ENCODE measurements at places on chromosomes 3 and 15. TPM values are rescaled to one million over a fixed set of nuclear protein-coding genes. Genes with fewer than 3 reads are reported as not detected.

CCNDBP1 gene
- 62.5 TPM for total RNA-seq

DNA sequence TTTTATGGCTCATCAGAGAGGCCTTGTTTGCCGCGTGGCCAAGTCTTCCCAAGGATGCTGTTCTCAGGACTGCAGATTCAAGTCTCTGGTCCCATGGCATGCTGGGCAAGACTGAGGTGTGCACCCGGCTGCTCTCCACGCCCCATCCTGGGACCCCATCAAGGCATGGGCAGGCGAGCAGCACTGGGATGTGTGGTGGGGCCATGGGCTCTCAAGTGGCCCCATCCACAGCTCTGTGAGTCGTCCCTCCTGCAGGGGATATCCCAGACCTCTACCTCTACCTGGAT lies 13.1 kb upstream of the GP9 start:
- no peak for DNase-seq

GRCh38 chr3:54599716-54600115 lies 328.1 kb downstream of the LRTM1 start:
- DNase-seq: no peak

DNA sequence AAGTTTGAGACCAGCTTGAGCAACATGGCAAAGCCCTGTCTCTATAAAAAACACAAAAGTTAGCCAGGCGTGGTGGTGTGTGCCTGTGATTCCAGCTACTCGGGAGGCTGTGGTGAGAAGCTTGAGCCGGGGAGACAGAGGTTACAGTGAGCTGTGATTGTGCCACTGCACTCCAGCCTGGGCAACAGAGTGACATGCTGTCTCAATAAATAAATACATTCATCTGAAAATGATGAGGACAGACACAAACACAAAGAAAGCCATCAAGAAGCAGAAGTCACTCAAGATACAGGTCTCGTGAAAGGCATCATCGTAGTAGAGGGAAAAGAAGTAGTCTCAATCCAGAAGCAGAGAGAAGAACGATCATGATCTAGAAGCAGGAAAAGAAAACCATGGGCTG lies 18.1 kb downstream of the AP3S2 start:
- DNase-seq: no peak

- no peak for DNase-seq
These were observed 66.7 kb downstream of the ST6GAL1 start for GRCh38 chr3:186997061-186997460.

DNA sequence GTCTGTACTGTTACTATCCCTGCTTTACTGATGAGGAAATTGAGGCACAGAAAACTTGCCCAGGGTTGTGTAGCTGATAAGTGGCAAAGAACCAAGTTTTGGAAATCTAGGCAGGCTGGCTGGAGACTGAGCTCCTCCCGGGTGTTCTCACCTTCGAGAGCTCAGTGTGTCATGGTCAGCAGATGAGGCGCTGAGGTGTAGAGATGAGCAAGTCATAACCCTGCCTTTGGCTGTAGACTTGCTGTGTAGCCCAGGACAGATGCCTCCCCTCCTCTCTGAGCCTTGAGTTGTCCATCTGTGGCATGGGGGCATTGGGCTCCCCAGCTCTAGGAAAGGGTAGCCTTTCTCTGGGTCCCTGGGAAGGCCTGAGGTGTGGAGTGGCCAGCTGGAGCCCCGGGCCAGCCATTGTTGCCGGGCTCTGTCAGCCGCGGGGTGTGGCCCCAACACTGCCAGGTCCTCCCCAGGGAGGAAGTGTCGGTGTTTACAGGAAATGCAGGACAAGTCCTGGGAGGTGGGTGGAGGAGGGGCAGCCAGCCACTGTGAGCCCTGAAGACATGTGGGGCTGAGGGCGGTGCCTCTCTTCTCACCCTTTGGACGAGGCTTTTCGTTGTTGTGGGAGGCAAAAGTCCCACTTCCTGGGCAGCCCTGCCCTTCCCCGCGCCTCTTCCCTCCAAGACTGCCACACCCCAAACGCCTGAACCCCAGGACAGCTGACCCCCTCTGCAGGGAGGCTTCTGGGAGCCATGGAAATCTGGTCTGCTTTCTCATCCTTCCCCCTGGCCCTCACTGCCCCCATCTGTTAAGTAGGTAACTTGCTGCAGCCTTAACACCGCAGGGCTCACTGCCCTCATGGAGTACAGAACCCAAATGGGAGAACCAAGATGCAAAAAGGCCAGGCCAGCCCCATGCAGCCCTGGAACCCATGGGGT lies 29.1 kb downstream of the FGD5 start:
- no peak for DNase-seq

- DNase-seq: no peak
These were observed 49.9 kb upstream of the SUCLG2 start for GRCh38 chr3:67704322-67704721.

Measured in Panc1 (cell line).